Stimulated activated effector memory CD8-positive, alpha-beta T cell treated with anti-CD3 and anti-CD28 coated beads, Interleukin-12 subunit alpha, Interleukin-12 subunit beta, amount 100 ng/mL, for 72 hours (primary cell): ENCODE measurements at places on chromosomes 1 and 21.

DNA sequence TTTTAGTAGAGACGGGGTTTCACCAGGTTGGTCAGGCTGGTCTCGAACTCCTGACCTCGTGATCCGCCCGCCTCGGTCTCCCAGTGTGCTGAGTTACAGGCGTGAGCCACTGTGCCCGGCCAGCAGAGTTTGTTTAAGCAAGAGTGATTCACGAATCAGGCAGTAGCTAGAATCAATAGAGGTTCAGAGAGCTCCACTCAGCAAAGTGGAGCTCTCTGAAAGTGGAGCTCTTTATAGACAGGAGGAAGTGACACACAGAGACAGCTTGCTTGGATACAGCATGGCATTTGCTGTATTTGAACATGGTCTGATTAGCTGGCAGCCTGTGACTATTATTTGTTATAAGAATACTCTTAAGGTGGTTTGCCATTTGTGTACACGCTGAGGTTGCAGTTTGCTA, 27.1 kb upstream of the CD34 start:
- DNase-seq: no peak

- DNase-seq: no peak
These were observed 40.4 kb downstream of the GNG12 start for GRCh38 chr1:67792741-67793458.

DNA sequence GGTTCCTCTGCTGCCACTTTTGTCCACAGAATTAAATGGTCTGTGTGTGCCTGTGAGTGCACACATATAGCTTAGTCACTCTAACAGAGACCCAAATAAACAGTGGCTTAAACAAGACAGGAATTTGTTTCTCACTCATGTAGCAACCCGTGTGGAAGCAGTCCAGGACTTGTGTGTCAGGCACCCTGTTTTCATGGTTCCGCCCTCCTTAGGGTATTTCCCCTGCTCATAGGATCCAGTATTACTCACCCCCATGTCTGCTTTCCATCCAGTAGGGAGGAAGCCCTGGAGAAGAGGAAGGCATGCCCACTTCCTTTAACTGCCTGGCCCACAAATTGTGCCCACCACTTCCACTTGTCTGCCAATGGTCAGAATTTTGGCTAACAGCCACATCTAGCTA, 41.3 kb upstream of the TACSTD2 start:
- DNase-seq: no peak

DNA sequence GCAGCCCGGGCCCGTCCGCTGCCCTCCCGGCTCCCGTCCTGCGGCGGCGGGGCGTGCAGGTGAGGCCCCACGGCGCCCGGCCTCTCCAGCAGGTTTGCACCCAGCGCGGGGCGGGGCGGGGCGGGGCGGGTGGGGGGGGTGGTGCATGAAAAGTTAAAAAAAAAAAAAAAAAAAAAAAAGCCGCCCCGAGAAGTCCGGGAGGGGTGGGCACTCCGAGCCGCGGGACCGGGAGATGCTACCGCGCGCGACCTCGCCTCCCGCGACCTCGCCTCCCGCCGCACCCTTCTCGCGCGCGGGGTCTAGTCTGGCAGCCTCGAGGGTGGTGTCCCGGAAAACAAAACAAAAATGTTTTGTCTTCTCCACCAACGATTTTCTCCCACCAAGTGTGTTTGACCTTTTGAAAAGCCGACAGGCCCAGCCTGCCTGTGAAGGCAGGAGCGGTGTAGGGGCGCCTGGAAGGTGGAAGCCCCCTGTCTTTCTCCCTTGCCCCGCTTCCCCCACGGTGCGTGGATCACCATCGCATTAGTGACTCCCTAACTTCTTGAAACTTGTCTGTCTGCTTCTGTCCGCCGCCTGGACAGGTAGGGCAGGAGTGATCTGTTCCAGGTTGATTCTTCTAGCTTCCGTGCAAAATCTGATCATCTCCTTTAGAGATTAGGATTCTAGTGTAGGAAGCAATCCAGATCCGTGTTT, 569 bp downstream of the RCAN3 start:
- DNase-seq: peak; percentile 70

GRCh38 chr1:74857676-74858075, 124.7 kb downstream of the TYW3 start:
- DNase-seq: no peak

DNA sequence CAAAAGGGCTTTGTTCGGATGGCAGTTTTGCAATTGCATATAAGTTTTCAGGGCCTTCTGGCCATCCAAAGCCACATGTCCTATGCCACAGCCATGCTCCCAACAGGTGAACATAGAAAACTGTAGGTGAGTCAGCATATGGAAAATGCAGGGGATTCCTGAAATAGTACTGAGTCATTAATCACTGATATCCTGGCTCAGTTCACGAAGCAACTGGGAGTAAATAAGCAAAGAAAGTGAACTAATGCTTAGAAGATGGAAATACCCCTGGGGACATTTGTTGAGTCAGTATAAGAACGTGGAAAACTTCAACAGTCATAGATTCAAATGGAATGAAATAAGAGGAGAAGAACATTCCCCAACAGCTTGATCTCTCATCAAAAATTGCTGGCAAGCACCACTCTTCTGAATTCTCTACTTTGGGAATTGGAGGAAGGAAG, 148.9 kb upstream of the RUNX1 start:
- DNase-seq: no peak

- DNase-seq: no peak
These were observed 35.2 kb upstream of the HSD17B7 start for GRCh38 chr1:162755306-162755705.

- no peak for DNase-seq
These were observed 39.1 kb downstream of the NIPAL3 start for GRCh38 chr1:24454673-24455072.

DNA sequence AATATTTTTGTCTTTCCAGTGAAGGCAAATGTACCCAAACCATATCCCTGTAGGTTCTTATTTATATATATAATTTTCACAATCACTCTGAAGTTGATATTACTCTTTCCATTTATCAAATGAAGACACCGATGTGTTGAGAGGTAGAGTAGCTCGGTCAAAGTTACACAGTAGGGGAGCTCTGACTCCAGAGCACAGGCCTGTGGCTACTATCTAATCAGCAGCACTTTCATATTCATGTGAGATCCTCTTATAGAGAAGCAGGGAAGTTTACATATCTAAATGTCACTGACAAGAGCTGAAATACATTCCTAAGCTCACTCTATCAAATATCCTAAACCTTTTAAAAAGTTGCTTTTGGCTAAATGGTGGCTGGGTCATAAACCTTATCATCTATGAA, 241.1 kb upstream of the B3GALT2 start:
- no peak for DNase-seq

GRCh38 chr1:167301355-167301754, 80.7 kb downstream of the POU2F1 start:
- DNase-seq: no peak
